Placental pericyte (primary cell): ENCODE measurements at places on chromosomes 1 and 21. TPM values are rescaled to one million over a fixed set of nuclear protein-coding genes. Genes with fewer than 3 reads are reported as not detected.

The CHRM3 gene
- under 0.01 TPM in 2 replicates for total RNA-seq

The CTH gene
- 7.0 and 27.6 TPM in 2 replicates for total RNA-seq

The PRKAA2 gene
- 0.22 and 0.43 TPM in 2 replicates for total RNA-seq

The CELA2B gene
- total RNA-seq = not detected in 2 replicates

The CCDC27 gene
- total RNA-seq = not detected in 2 replicates

The OR10J1 gene
- total RNA-seq = not detected in 2 replicates

The PTAFR gene
- total RNA-seq = 0.14 and 0.22 TPM in 2 replicates

The WNT9A gene
- total RNA-seq = 0.14 and 0.66 TPM in 2 replicates

The KCND3 gene
- 0.14 and 0.22 TPM in 2 replicates for total RNA-seq

The NEXN gene
- total RNA-seq = 5.7 and 10.2 TPM in 2 replicates

The CRP gene
- not detected in 2 replicates for total RNA-seq

The IL12RB2 gene
- 0.72 TPM in 1 of 2 replicates, not detected in the other for total RNA-seq

The LRRC3 gene
- total RNA-seq = 0.29 and 0.66 TPM in 2 replicates

The PRPF38A gene
- 6.6 and 11.7 TPM in 2 replicates for total RNA-seq

The HIVEP3 gene
- total RNA-seq = 8.7 and 9.4 TPM in 2 replicates

The OVAAL gene
- not detected in 2 replicates for total RNA-seq

The CFAP141 gene
- not detected in 2 replicates for total RNA-seq

The CYP4A22 gene
- total RNA-seq = not detected in 2 replicates

The FGR gene
- not detected in 2 replicates for total RNA-seq

The SPRR2A gene
- not detected in 2 replicates for total RNA-seq

The OR2M7 gene
- total RNA-seq = not detected in 2 replicates

The C1orf159 gene
- total RNA-seq = 9.0 and 24.8 TPM in 2 replicates

The ITGB2 gene
- 0.14 TPM in 1 of 2 replicates, not detected in the other for total RNA-seq

The TRIM67 gene
- not detected in 2 replicates for total RNA-seq

The PSMG1 gene
- total RNA-seq = 34.4 and 47.3 TPM in 2 replicates

The PATJ gene
- total RNA-seq = 2.6 and 5.7 TPM in 2 replicates

The TTC39A gene
- 0.29 and 0.66 TPM in 2 replicates for total RNA-seq

The CLCNKA gene
- 0.14 and 0.22 TPM in 2 replicates for total RNA-seq

The IFI44 gene
- total RNA-seq = 3.3 and 17.2 TPM in 2 replicates

The C4BPA gene
- total RNA-seq = not detected in 2 replicates

The TNFRSF14 gene
- total RNA-seq = 19.5 and 31.1 TPM in 2 replicates

The FCGR2B gene
- 0.14 TPM in 1 of 2 replicates, not detected in the other for total RNA-seq

The MAST2 gene
- 19.5 and 38.8 TPM in 2 replicates for total RNA-seq

The KCNT2 gene
- total RNA-seq = 0.14 and 0.44 TPM in 2 replicates

The CPTP gene
- 20.8 and 28.1 TPM in 2 replicates for total RNA-seq

The PPIAL4G gene
- total RNA-seq = under 0.01 TPM in 1 of 2 replicates, not detected in the other

The LAMC2 gene
- 1.5 and 3.4 TPM in 2 replicates for total RNA-seq

The FCRL6 gene
- total RNA-seq = not detected in 2 replicates

The ALX3 gene
- not detected in 2 replicates for total RNA-seq

The ADAMTSL4 gene
- total RNA-seq = 1.9 and 2.4 TPM in 2 replicates

The ANGPTL3 gene
- total RNA-seq = under 0.01 TPM in 1 of 2 replicates, not detected in the other

The ST6GALNAC5 gene
- total RNA-seq = 7.3 and 20.6 TPM in 2 replicates

The VSIG8 gene
- total RNA-seq = 0.22 and 0.43 TPM in 2 replicates

The LCE2C gene
- not detected in 2 replicates for total RNA-seq

The ECM1 gene
- 16.2 and 34.5 TPM in 2 replicates for total RNA-seq

The EFHD2 gene
- 27.8 and 135 TPM in 2 replicates for total RNA-seq

The TMPRSS15 gene
- total RNA-seq = not detected in 2 replicates

The SIK1 gene
- total RNA-seq = 1.7 and 6.8 TPM in 2 replicates

The ZNF124 gene
- 30.4 and 32.4 TPM in 2 replicates for total RNA-seq

The PTGER3 gene
- total RNA-seq = under 0.01 and 1.6 TPM in 2 replicates

The NUF2 gene
- 0.22 and 27.2 TPM in 2 replicates for total RNA-seq

The AADACL4 gene
- total RNA-seq = not detected in 2 replicates

The FCRLA gene
- 0.22 and 3.6 TPM in 2 replicates for total RNA-seq

The CELF3 gene
- total RNA-seq = not detected in 2 replicates

The GJA8 gene
- total RNA-seq = not detected in 2 replicates

The NR0B2 gene
- not detected in 2 replicates for total RNA-seq

The PWP2 gene
- total RNA-seq = 1.8 and 35.1 TPM in 2 replicates

The SYNC gene
- 6.3 and 12.9 TPM in 2 replicates for total RNA-seq
